Sigmoid colon (tissue), 7 donors: ENCODE measurements at places on chromosomes 7 and 10.

- peak overlapping the region; percentile 53 for H3K4me3 ChIP-seq
- no peak for DNase-seq
- no peaks in the 10 kb centered on the region for H3K27me3 ChIP-seq
- H3K4me1 ChIP-seq = peaks cover 33% of the 10 kb centered on the region
- H3K27ac ChIP-seq = peak overlapping the region; percentile 97
Observed at GRCh38 chr7:521221-522070, 1.8 kb upstream of the PDGFA start.

DNA sequence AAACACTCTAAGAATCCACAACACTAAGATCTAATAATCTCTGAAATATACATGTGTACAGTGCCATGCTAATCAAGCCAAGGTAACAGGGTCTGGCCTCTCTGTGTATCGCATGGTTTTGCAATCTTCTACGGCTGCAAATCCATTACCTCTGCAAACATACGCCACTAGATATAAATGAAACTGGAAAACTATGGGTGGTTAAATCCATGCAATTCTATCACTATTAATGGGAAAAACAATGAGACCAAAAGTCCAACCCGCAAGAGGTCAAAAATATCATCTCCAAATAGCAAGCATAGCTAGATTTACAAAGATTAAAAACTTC, 23.0 kb downstream of the SGCE start:
- H3K27me3 ChIP-seq = no peaks in the 10 kb centered on the region
- H3K36me3 ChIP-seq = no peaks in the 10 kb centered on the region
- H3K4me1 ChIP-seq = no peaks in the 10 kb centered on the region
- no peak for DNase-seq

- H3K4me3 ChIP-seq = no peak overlapping the region
- no peaks in the 10 kb centered on the region for H3K27me3 ChIP-seq
- no peaks in the 10 kb centered on the region for H3K36me3 ChIP-seq
- DNase-seq = no peak
- H3K27ac ChIP-seq = peak overlapping the region; percentile 24
Observed at GRCh38 chr7:38000272-38000671, 79.8 kb downstream of the EPDR1 start.

GRCh38 chr7:26937306-26937705, 72.9 kb upstream of the SKAP2 start:
- H3K36me3 ChIP-seq = no peaks in the 10 kb centered on the region
- no peaks in the 10 kb centered on the region for H3K27me3 ChIP-seq
- H3K27ac ChIP-seq = no peak overlapping the region
- H3K4me1 ChIP-seq = no peaks in the 10 kb centered on the region
